ENCODE measurements at places on chromosomes 16 and 17.

GRCh38 chr17:62778990-62779681 lies 29.0 kb downstream of the MARCHF10 start:
- DNase-seq = no peak

GRCh38 chr17:21029036-21029435 lies 13.8 kb downstream of the USP22 start:
- DNase-seq = no peak

DNA sequence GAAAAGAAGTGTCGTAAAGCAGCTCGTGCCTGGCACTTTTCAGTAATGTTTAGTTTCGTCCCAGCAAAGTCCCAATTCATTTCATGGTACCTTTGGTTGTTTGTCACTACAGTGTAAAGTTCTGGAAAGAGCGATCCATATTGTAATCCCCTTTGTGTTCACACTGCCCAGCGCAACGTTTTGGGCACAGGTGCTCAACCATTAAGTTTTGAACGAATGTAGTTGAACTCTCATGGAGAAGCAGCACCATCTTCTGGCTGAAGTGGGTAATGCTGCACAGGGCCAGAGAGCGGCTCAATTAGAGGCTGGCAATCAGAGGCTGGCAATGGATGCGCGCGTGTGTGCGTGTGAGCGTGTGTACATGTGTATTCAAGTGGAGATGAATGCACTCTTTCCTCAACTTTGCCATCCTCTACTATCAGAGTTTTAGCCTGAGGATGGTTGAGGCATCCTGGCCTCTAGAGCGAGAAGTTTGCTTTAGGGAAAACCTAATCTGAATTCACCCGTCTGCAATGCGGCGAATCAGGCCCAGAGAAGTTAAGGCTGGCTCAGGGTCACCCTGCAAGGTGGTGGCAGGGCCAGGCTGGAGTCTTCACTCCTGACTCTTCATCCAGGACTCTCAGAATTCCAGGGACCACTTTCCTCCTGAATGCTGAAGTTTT lies 29.9 kb downstream of the DYNLL2 start:
- DNase-seq = peak; percentile 84

- DNase-seq = no peak
These were observed 352.7 kb downstream of the CA10 start for GRCh38 chr17:51805765-51806164.

- DNase-seq = no peak
These were observed 29.1 kb downstream of the MBTPS1 start for GRCh38 chr16:84087466-84088151.

DNA sequence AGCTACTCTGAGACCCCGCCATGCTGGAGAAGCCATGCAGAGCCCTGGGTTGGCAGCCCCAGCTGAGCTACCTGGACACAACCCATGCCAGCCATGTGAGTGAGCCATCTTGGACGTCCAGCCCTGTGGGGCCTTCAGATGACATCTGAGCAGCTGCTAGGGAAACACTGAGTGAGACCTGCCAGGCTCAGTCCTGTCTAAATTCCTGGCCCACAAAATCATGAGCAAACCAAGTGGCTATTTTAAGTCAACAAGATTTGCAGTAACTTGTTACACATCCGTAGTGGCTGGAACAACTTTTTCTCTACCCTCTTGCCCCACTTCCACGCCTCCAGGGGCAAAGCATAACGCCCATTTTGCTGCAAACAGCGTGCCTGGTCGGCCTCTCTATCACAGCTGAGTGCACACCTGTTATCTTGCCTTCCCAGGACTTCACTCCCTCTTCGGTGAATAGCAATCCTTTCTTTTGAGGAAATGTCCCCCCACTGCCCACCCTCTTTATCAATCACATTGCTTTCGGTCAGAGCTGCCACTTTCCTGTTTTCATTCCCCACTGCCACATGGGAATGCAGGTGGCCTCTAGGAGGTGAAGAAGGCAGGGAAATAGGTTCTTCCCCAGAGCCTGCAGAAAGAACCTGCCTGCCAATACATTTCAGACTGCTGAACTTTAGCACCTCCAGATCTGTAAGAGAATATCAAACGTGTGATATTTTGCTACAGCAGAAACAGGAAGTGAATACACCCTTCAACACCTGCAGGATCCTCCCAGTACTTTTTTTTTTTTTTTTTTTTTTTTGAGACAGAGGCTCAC lies 7.4 kb upstream of the SCIMP start:
- no peak for DNase-seq

GRCh38 chr16:80015566-80015965 lies 415.0 kb upstream of the MAF start:
- DNase-seq = no peak

DNA sequence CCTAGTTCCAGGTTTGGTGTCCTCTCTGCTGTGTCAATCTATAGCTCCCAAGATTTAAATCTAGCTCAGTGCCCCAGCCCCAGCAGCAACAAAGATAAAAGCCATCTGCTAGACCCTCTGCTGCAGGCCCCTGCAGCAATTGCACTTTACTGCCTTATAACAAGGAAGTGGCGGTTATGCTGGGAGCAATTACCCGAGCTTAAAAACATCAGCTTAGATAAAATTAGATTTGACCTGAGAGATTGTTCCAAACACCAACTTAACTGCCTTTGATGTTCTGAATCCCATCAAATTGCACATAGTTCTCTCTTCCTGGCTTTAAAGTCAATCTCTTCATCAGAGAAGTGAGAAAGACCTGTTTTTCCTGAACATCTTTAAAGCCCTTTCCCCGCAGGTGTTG lies 62.4 kb upstream of the SHISA6 start:
- DNase-seq = no peak

DNA sequence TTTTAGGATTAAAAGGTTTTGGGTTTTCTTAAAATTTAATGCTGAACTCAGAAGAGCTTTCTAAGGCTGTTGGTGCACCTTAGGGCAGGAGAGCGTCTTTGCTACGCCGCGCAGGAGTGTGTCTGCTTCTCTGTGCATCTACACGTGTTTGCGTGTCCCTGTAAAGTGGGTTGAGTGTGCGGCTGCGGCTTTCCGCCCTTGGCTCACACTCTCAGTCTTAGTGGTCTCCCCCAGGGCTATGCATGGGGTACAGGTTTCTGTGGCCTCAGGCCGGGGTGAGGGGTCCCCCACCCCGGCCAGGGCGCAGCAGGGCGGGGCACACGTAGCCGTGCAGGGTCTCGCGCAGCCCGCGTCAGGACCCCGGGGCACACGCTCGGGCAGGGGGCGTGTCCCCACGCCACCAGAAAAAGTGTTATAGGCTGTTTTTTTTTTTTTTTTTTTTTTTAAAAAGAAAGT lies 727 bp upstream of the TENT4B start:
- peak; percentile 66 for DNase-seq

DNA sequence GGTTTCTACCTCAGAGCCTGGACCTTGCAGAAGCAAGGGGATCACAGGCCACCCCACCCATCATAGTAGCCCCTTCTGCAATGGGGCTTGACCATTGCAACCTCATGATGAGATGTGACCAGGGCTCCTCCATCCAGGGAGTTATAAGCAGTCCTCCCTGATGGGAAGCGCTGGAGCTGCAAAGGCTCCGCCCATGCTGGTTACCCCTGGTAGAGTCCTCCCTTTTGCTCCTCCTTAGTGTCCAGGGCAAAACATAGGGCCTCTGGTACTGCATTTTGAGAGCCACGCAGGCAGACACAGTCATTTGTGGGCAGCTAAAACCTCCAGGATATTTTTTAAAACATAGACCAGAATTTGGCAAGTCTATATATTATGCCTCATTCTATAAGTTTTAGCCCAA lies 161.1 kb downstream of the RAB11FIP4 start:
- DNase-seq = no peak

DNA sequence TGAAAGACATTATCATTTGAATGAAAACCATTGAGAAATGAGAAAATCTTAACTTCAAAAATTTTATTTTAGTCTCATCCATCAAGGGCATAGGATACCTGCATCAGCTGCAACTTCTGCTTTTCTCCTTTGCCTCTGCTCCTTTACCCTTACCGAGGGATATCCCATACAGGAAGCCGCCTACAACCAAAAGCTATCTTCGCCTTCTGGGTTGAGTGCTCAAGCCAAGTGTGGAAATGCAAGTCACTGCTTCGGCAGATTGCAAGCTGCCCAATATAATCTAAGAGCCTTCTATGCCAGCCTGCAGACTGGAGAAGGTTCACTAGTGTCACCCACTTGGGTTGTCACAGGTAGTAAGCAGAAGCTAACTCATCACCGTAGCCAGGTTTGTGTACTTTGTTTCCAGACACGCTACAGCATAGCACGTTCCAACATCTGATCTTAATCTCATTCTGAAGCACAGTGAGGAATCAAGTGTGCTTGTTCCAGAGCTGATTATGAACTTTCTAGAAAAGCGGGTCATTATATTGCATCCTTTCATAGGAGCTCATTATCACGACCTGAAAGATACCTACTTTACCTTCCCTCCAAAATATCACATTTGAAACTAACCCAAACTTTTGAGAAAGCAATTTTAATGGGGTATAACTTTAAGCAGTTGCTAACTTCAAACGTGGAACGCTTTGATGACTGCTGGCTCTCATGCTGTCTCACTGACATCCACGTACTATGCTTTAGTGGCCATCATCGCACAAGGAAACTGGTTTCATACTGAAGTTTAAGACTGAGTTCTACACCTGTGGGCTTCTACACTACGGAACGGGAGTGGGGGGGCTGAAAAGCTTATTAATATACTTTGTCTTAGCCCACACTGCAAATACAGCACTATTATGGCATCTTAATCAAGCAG lies 8.0 kb upstream of the UNK start:
- DNase-seq = no peak

GRCh38 chr17:35433075-35433894 lies 985 bp upstream of the SLFN12 start:
- DNase-seq = peak; percentile 28

DNA sequence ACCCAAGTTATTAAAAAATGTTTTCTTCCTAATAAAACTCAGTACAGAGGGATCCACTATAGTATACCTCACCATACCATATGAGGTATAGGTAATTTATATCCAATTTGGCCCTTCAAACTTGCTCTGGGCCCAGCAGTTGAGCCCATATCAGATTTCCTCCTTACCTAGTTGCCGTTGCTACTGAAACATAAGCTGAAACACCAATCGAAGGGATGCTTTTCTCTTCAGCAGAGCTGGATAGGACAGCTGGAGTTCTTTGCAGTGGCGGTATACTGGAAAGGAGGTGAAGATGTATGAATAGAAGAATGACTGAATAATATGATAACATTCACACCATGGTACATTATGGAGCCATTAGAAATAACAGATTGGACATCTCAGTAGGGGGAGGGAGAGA lies 42.7 kb downstream of the TNRC6C start:
- DNase-seq = no peak

- no peak for DNase-seq
These were observed 12.8 kb upstream of the SLC38A8 start for GRCh38 chr16:84055366-84055765.

DNA sequence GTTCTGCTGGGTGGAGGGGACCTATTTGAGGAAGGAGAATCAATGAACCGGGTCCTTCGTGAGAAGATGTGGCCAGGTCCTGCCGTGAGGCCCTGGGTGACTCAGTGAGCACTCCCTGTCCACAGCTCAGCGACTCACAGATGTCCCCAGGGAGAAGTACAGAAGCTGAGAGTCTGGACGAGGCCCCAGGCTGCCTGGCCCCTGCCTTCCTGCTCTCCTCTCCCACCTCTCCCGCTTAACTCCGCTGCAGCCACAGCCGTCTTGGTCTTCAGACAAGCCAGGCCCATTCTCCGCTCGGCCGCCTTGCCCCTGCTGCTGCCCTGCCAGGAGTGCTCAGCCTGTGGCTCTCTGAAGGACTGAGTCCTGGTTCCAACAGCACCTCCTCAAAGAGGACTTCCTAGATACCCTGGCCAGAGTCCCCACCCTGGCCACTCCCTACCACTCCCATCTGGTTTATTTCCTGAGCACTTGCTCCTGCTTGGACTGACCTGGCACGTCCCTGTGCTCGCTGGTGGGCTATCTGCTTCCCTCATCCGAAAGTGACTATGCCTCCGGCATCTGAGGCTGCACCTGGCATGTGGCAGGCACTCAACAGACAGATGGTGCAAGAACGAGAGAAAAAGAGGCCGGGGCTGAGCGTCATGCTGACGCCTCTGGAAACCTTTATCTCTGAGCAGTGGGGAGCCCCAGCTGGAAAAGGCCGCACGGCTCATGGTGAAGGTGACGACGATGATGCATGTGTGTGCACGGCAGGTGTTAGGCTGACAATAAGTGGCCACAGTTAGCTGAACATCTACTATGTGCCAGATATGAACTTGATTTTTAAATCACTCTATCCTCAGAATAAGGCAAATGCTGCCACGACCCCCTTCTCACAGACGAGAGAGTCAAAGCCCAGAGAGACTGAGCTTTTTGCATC lies 9.2 kb upstream of the TNFRSF13B start:
- DNase-seq = no peak

GRCh38 chr17:29885031-29885640 lies 44.9 kb downstream of the SSH2 start:
- no peak for DNase-seq

- DNase-seq = no peak
These were observed 2.0 kb upstream of the SPAG7 start for GRCh38 chr17:4969551-4970173.

- no peak for DNase-seq
These were observed 43.8 kb upstream of the ATP2A3 start for GRCh38 chr17:4008082-4008435.

GRCh38 chr17:75033346-75034235 lies 13.2 kb downstream of the ATP5PD start:
- peak; percentile 90 for DNase-seq

- peak; percentile 24 for DNase-seq
These were observed 1.1 kb upstream of the HAPSTR1 start for GRCh38 chr16:9090101-9090959.

GRCh38 chr17:77085926-77086432 lies 54.8 kb upstream of the SEC14L1 start:
- no peak for DNase-seq

DNA sequence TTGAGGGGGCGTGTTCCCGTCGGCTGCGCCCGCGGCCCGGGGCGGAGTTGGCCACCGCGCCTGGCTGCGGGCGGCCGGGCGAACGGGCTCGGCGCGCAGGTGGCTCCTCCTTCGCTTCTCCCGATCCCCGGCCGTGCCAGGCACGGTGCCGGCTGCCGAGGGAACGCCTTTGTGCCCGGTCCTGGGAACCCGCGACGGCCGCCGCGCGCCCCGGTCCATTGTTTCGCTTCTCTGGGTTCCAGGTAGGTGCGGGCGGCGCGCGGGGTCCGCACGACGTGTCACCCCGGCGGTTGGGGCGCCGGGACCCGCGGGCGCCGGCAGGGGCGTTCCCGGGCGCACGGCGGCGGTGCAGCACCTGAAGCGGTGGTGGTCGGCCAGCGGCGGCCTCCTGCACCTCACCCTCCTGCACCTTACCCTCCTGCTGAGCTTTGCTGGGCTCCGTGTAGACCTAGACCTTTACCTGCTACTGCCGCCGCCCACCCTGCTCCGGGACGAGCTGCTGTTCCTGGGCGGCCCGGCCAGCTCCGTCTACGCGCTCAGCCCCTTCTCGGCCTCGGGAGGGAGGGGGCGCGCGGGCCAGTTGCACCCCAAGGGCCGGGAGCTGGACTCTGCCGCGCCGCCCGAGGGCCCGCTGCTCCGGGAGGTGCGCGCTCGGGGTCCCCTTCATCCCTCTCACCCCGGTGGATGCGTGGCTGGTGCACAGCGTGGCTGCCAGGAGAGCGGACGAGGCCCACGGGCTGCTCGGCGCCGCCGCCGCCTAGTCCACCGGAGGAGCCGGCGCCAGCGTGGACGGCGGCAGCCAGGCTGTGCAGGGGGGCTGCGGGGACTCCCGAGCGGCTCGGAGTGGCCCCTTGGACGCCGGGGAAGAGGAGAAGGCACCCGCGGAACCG lies 99.9 kb downstream of the EFCAB13 start:
- no peak for DNase-seq

- no peak for DNase-seq
These were observed 31.3 kb upstream of the MPHOSPH6 start for GRCh38 chr16:82201351-82201750.

Data from effector memory CD8-positive, alpha-beta T cell (primary cell).